ENCODE measurements at places on chromosomes 2 and 18.

GRCh38 chr2:75632091-75632701 lies 14.4 kb upstream of the MRPL19 start:
- no peak for DNase-seq

DNA sequence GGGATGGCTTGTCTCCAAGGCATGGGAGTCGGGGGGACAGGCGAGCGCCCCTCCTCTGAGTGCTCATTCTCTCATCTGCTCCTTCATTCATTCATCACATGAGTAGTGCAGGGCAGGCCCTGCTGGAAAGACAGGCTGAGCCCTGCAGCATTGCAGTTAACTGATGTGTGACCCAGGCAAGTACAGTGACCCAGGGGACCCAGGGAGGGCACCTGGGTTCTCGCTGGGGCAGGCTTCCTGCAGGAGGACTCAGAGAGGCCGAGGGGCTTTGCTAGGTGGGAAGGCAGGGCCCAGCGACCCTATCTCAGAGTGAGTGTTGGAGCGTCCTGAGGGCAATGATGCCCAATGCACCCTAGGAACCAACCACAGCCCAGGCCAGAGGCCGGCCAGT lies 30.6 kb downstream of the HJURP start:
- DNase-seq, result no peak

- no peak for DNase-seq
Measured at GRCh38 chr2:223950448-223951347, 5.6 kb upstream of the WDFY1 start.

DNA sequence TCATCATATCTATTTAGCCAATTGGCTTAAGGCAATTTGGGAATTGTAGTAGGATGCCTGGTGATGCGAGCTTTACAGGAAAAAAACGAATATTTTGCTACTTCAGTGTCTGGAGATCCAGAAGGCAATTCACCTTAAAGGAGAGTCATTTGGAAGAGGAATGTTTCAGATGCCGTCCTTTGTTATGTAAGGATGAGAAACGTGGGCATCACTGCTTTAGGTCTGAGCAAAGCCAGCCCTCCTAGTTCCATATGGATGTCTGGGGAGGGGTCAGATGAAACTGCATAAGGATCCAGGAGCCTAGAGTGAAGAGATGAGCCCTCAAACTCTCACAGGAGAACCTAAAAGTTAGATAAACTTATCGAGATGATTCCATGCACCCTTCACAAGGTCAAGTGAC lies 30.9 kb upstream of the DOCK10 start:
- DNase-seq, result no peak

DNA sequence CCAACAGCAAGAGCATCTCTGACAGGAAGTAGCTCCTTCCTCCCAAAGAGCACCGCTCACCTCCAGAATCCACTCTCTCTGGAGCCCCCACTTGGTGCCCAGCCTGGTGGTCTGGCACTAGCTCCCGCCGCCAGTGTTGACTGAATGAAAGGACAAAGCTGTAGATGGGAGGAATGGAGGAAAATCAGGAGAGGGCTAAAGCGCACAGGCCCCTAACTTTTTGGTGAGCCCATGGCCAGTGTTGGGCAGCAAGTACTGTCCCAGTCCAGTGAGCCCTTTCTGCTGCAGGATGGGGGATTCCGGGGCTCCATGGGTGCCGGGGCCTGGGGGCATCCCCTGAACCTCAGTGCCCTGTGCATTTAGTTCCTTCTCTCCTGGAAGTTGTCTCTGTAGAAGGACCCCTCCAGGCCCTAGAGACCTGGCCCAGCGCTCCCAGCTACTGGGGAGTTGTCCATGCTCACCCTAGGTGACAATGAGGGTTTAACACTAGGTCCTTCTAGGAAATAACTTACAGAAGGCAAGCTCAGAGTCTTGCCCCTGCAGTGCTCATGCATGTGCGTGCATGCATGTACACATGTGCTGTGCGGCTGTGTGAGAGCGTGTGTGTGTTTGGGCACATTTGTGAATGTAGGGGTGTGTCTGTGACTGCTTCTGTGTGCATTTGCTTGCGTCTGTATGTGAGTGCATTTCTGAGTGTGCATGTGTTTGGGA lies 33.6 kb downstream of the GLI2 start:
- no peak for DNase-seq

DNA sequence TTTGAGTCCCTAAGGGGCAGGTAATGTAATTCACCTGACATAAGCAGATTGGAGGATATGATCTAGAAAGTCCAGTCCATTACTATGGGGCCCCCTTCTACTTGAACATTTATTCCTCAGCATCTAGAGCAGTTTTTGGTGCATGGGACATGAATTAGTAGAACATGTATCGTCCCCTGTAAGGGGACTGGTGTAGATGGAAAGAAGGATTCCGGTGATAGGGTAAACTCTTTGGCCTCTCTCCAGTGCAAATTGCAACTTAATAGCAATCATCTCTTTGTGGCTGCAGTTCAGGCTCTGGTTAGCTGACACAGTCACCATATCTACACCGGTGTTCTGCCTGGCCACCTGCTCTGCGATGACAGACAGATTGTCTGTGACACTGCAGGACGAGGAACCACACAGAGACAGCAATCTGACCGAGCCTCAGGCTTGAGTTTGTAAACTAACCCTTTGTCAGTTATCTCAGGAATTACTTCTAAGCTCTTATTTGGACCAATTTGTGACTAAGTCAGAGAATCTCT lies 6.4 kb upstream of the SLC8A1 start:
- DNase-seq, result no peak

DNA sequence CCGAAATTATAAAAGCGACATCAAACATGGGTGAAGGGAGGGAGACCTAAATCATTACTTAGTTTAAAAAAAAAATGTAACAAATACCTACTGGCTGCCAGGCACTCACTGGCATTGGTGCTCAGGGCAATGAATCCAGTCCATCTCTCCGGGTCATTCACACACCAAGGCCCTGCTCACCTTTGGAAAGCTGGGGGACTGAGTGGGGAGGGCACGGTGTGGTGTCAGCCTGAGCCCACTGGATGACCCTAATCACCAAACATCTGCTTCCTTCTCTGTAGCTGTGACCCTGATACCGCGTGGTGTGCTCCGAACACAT lies 336 bp upstream of the DDX1 start:
- DNase-seq, result no peak

GRCh38 chr18:13563390-13563805 lies 163.0 kb downstream of the FAM210A start:
- DNase-seq, result peak; percentile 50

DNA sequence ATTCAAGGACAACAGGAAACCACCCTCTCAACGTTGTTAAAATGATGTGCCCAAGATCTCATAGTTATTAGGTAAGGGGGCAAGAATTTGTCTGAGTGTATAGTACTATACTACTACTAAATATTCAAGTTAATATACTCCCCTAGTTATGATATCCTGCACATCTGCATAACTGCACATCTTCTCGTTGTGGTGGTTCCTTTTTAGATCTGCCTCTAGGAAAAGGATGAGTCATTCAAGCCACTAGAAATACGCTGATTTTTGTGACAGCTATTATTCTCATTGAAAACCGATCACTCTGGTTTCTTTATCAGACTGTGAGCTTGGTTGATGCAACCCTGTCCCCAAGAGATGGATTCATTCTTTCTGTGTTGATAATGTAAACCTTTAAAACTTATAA lies 1067.0 kb upstream of the FANCL start:
- DNase-seq, result no peak

DNA sequence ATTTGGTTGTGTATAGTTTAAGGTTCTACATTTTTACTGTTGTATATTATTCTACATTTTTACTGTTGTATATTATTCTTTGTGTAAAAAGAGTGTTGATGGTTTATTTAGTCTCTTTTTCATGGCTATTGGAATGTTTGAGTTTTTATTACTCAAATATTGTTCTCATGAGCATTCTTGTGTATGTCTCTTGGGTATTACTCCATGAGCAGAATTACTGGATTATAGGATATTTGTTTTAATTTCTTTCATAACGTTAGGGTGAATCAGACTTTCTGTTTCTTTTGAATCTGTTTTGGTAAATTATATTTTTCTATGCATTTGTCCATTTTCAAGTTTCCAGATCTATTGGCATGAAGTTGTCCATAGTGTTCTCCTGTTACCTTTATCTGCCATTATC lies 111.6 kb downstream of the DYNAP start:
- DNase-seq, result no peak

DNA sequence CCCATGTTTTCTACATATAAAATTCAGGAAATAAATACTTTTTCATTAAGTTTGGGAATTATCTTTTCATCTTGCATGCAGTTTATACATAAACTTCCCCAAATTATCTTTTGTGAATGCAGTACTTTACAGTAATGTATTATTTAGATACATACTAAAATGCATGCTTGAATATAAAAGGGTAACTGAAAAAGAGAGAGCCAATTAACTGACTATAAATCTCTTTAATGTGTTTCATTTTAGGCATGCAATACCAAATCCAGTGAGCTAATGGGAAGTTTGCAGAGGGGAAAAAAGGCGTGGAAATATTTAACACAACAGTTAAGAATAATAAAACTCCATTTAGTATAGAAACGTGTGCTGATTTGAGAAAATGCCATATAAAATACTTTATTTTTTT lies 39.2 kb downstream of the COL4A4 start:
- no peak for DNase-seq

GRCh38 chr2:120765678-120766469 lies 30.2 kb downstream of the GLI2 start:
- no peak for DNase-seq

GRCh38 chr2:88115825-88116518 lies 11.9 kb downstream of the FABP1 start:
- DNase-seq, result no peak

GRCh38 chr18:23155537-23155936 lies 20.3 kb downstream of the CABLES1 start:
- no peak for DNase-seq

DNA sequence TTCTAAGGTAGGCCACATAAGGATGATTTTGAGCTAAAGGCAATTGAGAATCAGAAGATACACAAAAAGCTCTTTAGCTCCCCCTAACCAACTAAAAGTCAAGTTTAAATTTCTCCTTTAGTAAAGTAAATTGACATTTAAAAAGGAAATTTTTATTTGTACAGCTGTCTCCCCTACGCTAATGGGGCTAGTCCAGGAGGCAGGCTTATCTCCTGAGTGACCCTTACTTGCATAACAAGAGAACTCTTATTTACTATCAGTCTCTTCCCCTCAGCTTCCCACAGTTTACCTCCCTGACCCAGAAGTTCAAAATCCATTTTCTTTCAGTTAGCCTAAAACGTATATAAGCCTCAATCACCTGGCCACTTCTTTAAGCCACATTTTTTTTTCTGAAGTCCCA lies 1002.8 kb upstream of the NRXN1 start:
- DNase-seq, result no peak

- DNase-seq, result no peak
Measured at GRCh38 chr2:192604295-192604694, 409.6 kb upstream of the TMEFF2 start.

DNA sequence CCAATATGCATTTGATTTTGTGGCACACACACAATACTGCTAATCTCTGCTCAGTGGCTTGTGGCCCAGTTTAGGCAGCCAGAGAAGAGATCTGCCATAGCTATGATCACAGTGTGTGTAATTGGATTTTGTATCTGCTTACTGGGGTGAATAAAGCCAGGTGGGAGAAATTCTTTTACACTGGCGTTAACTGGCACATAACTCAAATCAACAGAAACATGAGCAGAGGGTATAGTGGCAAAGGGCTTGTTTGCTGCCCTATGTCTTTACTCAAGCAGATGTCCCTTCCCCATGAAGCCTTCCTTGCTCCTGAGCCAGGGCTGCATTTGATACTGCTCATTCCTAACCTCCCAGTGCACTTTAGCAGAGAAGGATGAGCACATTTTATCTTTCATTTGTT lies 28.5 kb downstream of the STON1 start:
- no peak for DNase-seq

DNA sequence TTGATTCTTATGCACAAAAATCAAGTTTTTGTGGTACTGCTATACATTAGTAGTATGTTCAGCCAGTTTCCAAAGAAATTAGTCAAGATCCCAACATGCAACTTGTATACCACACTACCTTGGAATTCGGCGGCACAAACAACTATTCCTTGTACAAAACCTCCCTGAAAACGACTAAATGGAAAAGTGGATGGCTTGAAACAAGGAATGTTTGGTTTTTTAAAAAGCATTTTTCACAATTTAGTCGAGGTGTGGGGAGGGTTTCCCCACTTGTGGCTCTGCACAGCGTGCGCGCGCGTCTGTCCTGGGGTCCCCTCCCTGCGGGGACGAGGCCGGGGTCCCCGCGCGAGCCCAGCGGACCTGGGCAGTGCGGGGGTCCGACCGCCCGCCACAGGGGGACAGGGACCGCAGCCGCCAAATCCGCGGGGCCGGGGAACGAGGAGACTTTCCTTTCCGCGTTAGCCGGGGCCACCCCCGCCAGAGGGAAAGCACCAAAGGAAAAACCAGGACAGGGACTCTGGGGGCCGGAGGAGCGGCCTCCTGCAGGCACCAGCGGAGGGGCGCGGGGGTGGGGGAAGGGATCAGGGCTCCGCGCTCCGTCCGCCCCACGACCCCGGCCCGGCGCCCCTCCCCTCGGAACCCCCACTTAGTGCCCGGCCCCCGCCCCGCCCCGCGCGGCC lies 534 bp upstream of the SOCS6 start:
- DNase-seq, result no peak

- no peak for DNase-seq
Measured at GRCh38 chr2:23199115-23199918, 185.7 kb upstream of the KLHL29 start.

DNA sequence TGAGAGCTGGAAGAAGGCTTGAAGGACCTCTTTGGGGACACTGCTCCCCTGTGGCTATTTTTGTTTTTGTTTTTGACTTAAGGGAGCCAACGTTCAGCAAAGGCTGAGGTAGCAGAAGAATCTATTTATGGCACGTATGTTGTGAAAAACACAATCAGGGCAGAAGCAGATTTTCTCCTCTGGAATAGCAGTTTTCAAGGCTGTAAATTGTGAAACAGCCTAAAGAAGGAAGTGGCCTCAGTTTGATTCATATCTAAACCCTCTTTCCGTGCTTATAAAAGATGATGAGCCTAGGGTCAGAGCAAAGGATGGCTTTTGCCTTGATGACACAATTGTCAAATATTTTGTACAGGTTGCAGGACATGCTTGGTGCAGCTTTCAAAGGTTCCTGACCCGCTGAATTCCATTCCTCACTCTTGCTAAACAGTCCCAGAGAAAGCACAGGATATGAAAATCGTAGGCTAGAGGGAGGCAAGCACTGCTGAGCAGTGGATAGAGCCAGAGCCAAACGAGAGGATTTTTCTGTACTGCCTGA lies 106.2 kb upstream of the DLX2 start:
- no peak for DNase-seq

DNA sequence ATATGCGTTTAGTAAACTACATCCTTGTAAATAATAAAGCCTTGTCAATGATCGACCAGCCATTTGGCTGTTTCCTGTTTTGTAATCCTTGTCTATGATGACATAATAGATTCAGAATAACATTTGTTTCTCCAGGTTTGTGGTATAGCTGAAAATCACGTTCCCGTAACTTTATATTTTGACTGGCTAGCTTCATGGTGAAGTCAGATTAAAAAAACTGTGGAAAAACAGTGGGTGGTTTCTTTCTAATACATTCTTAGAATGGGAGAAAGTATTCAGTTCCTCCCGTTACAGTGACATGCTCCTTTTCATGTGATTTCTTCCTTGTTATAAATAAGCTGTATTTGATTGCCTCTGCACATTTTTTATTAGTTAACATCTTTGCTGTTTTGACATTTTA lies 366.9 kb downstream of the NYAP2 start:
- DNase-seq, result no peak

- peak; percentile 84 for DNase-seq
Measured at GRCh38 chr2:191625016-191625415, 52.9 kb upstream of the NABP1 start.

- no peak for DNase-seq
Measured at GRCh38 chr2:179991344-179991743, 15.8 kb downstream of the CWC22 start.
